ENCODE measurements at places on chromosomes 5 and 9.

- no peak for DNase-seq
Measured at GRCh38 chr5:2505217-2505616, 246.3 kb downstream of the IRX2 start.

GRCh38 chr5:59660737-59661136 lies 232.8 kb downstream of the PDE4D start:
- no peak for DNase-seq

- DNase-seq, result no peak
Measured at GRCh38 chr5:97094579-97095317, 47.7 kb downstream of the LIX1 start.

DNA sequence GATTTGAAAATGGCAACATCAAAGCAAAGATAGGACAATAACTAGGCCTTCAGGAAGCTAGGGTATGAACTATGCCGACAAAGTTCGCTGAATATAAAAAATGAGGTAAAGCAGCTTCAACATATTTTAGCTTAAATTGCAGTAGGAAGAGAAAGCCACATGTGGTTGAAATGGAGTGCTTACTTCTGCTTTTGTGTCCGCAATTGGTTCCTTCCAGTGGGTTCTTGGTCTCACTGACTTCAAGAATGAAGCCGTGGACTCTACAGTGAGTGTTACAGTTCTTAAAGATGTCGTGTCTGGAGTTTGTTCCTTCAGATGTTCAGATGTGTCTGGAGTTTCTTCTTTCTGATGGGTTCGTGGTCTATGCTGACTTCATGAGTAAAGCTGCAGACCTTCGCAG lies 95.2 kb downstream of the APTX start:
- no peak for DNase-seq

- DNase-seq, result no peak
Measured at GRCh38 chr5:80150731-80151130, 105.1 kb downstream of the SERINC5 start.

DNA sequence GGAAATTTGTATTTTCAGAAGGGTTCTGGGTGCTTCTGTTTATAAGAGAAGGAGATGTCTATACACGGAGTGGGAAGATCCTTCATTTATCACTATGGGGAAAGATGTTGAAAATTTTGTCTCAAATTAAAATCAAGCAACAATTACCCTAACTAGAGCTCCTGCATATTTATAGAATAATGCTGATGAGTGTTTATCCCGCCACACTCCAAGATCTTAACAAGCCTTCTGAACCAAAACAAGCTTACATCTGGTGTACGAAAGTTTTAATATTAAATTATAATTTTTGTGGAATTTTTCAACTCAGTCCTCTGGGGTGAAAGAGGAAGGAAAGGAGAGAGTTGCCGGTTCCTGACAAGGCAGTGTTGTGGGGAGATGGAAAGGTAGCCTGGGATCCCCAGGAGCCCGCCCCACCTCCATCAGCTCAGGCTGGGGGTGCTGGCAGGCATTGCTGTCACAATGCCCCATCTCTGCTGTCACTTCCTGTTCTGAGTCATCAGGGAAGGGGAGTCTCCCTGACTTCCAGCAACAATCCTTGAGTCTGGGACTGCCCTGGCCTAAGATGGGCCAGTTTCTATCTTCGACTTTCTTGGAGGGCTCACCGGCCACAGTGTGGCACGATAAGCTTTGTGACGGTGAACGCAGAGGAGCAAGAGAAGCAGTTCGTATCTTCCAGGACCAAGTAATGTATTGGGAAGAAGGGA lies 64.5 kb downstream of the ERAP1 start:
- DNase-seq, result no peak

DNA sequence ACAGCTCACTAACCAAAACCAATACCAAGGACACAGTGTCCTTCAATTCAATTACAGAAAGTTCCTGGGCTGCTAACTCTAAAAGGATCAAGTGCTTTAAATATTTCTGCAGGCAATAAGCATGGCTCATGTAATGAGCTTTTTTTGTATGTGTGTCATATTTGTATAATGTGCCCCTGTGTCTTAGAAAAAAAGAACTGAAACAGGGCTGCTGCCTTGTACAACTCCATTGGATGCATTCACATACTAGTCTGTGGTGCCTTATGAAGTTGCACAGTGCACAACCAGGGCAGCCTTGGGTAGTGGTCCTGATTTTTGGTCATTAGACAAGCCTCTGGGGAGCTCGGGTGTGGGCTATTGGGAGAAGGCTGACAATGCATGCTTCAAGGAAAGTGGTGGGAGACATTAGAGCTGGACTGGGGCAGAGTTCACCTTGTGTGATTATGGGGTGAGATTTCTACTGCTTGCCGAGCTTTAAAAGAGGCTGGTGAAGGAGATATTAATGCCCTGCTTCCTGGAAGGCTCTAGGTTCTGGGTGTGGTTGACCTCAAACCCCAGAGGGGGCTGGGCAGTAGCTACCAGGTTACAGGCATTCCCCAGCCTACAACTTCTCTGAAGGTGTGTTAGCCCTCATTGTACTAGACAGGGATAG lies 3.6 kb upstream of the CPEB4 start:
- DNase-seq, result no peak

GRCh38 chr5:155027993-155028629 lies 14.6 kb downstream of the KIF4B start:
- DNase-seq, result no peak

GRCh38 chr5:54638106-54638505 lies 120.5 kb downstream of the SNX18 start:
- no peak for DNase-seq

- DNase-seq, result no peak
Measured at GRCh38 chr9:116935149-116935897, 248.2 kb downstream of the TRIM32 start.

DNA sequence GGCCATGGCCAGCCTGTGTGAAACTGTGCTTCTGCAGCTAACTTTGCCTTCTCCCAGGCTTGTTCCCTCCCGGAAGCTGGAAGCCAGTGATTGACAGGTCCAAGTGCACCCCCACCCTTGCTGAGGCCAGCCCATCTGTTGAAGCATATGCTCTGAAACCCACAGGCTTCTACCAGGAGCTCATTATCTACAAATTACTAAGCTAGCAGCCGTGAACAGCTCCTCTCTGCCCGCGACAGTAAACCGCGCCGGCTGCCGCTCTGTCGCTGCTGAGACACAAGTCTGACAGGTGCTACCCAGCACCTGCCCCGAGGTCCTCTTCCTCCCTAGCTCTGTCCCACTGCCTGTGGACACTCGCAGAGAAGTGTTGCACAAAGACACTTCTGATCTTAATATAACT lies 490.9 kb downstream of the GADD45G start:
- peak; percentile 86 for DNase-seq

- no peak for DNase-seq
Measured at GRCh38 chr5:103780794-103781193, 218.2 kb upstream of the NUDT12 start.

GRCh38 chr5:64108674-64109073 lies 57.0 kb upstream of the RNF180 start:
- DNase-seq, result no peak

All from right hindlimb (tissue), 1 donor.